Right atrium auricular region (tissue), 2 donors: ENCODE measurements at places on chromosomes 7 and 10. TPM values are rescaled to one million over a fixed set of nuclear protein-coding genes. Genes with fewer than 3 reads are reported as not detected.

DNA sequence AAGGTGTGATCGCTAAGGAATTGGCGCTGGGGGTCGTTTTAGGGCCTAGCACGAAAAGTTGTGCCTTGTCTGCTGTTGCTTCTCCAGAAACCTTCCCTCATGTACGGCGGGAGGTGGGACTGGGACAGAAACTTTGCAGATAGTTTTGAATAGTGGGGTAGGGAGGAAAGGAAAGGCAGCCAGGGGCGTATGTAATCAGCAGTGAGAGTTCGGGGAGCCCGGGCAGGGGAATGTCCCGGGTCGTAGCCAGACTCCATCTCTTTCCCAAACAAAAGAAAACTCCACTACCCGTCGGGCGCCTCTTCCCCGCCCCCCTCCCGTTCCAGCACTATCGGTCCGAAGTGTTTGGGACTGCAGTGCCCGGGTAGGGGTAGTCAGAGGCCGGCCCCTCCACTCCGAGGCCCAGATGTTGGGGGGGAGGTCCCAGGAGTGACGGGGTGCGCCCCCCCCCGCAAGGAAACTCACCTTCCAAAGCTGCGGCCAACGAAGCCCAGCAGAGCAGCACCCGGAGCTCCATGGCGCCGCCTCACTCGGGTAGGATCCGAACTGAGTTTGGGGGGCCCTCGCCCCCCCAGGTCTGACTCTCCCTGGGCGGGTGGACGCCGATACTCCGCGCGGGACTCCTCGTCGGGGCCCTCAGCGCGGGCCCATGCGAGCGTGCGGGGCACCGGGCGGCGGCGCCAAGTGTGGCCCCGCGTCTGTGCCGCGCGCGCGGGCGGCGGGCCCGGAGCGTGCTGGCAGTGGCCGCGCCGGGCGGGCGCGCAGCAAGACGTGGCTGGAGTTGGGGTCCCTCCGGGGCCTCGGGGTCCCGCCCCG lies 601 bp downstream of the EPHB4 start:
- H3K27ac ChIP-seq: peak overlapping the region; percentile 75
- DNase-seq: no peak
- peaks cover 24% of the 10 kb centered on the region for H3K36me3 ChIP-seq
- peak overlapping the region; percentile 71 for H3K4me3 ChIP-seq
- no peaks in the 10 kb centered on the region for H3K27me3 ChIP-seq

The IQUB gene
- total RNA-seq: 0.51 TPM

The CALHM1 gene
- total RNA-seq: not detected

DNA sequence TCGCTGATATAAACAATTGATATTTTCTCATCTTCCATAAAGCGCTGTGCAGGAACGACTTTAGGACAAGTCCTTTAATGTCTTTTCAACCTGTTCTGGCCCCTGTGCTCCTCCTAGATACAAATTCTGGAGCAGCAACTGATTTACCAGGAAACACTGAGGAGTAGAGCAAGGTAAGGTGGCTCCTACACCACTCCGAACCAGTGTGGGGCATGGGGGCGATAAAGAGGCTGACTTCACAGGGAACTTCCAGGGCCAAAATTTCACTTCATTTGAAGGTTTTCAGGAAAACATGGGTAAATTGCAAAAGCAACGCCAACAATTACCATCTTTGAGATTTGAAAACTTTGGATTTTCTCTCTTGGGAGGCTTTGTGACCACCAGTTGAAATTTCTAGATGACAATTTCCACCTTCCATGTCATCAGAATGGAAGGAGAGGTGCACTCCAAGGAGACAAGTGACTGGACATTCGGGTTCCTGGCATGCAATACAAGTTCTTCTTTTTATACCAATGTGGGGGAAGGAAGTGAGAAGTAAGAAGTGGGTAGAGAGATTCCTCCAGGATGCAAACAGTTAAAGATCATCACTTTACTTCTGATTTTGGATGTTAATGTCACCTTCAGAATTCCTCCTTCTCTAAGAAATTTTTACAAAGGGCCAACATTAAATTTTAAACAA lies 118.5 kb downstream of the FAM107B start:
- no peak overlapping the region for H3K4me3 ChIP-seq
- H3K27me3 ChIP-seq: no peaks in the 10 kb centered on the region
- H3K36me3 ChIP-seq: no peaks in the 10 kb centered on the region
- no peak for DNase-seq

The LOXL4 gene
- total RNA-seq: 1.6 TPM

DNA sequence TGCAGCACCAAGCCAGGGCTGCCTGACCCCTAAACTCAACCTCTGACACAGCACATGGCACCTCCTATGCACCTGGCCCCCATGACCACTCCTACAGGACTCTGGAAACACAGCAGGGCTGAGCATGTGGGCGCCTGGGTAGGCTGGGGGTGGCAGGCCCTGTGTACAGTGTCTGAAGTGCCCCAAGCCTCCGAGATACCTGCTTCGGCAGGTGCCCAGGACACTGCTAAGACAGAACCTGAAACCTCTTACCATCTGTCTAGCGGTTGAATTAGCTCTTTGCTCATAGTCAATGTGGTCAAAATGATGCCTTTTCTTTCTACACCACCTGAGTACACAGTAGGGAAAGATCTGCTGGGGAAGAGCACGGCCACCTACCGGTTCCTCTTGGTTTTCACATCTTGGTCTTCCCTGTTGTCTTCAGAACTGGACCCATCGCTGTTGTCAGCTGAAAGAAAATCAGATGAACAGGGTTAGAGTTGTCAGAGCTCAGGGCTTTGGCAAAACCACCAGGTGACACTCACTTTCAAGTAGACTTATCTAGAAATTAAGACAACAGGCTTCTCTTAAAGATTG lies 177.4 kb downstream of the TCERG1L start:
- no peaks in the 10 kb centered on the region for H3K27me3 ChIP-seq
- no peak overlapping the region for H3K27ac ChIP-seq
- H3K36me3 ChIP-seq: no peaks in the 10 kb centered on the region
- DNase-seq: no peak
